Muscle of back (tissue), 13 donors: ENCODE measurements at places on chromosomes 1 and 21. TPM values are rescaled to one million over a fixed set of nuclear protein-coding genes. Genes with fewer than 3 reads are reported as not detected.

- peak; percentile 39 for DNase-seq
Measured at GRCh38 chr1:56017336-56017735, 562.0 kb downstream of the PLPP3 start.

DNA sequence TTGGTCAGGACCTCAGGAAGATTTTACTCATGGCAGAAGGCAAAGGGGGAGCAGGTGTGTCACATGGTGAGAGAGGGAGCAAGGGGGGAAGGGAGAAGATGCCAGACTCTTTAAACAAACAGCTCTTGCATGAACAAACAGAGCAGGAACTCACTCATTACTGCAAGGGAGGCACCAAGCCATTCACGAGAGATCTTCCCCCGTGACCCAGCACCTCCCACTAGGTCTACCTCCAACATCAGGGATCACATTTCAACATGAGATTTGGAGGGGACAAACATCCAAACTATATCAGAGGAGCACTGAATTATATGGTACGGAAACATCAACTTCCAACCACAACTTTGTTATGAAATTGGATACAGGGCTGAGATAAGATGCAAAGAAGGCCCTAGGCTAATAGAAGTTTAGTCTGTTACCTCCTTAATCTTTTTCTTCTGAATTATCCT is 164.9 kb downstream of the ST6GALNAC3 start:
- DNase-seq: no peak

DNA sequence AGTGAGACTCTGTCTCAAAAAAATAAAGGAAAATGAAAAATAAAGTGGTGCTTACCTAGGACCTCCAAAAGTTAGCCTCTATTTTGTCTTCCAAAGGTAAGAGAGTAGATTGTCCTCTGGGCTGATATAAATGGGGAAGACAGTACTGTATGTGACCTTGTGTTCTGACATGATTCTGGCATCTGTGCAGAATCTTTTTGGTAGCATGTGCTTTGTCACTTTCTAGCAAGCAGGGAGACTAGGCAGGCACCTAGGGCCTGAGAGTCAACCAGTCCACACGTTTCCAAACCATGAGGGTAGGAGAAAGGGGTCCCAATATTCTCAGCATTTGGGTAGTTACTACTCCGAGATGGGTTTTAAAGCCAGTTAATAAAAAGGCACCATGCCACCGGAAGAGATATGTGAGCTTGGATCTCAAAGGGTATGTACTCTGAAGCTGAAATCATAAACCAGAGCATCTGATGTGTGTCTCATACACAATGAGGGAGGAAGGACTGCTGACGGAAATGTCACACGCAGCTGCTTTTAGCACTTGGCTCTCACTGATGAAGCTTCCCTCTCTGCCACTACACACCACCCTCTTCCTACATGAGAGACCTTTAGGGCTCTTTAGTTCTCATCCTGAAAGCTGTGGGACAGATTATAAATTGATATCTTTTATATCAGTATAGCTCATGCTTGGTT is 27.0 kb upstream of the SLC16A1 start:
- peak; percentile 23 for DNase-seq

DNA sequence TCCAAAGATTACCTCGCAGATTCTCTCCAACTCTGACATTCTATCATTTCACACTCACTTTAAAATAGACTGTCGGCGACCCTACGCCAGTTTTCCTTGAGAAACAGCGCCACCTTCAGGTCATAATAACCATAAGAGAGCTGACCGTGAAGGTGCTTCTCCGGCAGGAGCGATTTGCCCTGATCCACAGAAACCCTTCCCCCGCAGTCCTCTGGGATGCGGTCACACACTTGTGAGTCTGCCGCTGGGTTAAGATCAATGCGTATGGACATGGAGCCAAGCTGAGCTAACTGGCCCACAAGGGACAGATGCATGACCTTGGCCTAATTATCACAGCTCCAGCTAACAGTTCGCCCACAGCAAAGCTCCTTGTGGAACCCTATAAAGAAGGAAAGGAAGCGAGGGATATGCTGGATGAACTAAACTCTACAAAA is 32.8 kb upstream of the IFNAR2 start:
- peak; percentile 86 for DNase-seq

- DNase-seq: no peak
Measured at GRCh38 chr1:198622001-198622400, 16.8 kb upstream of the PTPRC start.

DNA sequence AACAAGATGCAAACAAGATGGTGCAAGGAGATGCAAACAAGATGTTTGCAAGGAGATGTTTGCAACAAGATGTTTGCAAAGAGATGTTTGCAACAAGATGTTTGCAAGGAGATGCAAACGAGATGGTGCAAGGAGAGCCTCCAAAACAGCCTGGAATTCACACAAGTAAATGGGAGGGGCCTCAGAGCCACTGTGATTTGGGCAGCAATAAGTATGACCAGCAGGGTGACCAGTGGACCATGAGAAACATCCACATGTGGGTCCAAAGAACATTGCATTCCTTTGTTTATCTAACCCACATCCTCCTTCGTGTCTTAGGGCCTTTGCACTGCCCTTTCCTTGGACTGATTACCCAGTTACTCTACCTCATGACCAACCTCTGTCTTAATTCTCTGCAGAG is 162.9 kb downstream of the PLPP3 start:
- DNase-seq: no peak

GRCh38 chr1:94017155-94017829 is 103.7 kb downstream of the ABCA4 start:
- no peak for DNase-seq

DNA sequence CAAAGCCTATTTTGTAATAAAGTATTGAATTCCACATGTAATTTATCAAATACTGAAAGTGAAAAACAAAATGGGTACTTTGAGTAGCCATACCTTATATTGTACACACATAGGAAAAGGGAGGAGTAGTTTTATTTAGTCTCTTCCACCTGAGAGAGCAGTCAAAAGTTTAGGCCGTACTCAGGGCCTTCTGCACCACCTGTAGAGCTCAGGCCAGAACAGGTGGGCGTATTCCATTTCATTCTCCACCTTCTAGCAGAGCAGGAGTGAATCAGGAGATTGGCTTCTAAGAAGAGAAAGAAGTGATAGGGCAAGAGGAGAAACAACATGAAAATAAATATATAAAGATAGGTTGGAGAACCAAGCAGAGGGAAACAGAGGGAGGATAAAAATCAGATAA is 44.0 kb downstream of the TRAF5 start:
- DNase-seq: no peak

The SEC16B gene
- 11.2 TPM for polyA plus RNA-seq

The TFF3 gene
- 5.0 TPM for polyA plus RNA-seq

The U2AF1 gene
- polyA plus RNA-seq: 11.0 TPM

The FLAD1 gene
- polyA plus RNA-seq: 19.5 TPM

The HES2 gene
- polyA plus RNA-seq: not detected

The MSH4 gene
- 0.38 TPM for polyA plus RNA-seq

The RIMKLA gene
- polyA plus RNA-seq: 1.6 TPM

The APH1A gene
- 112 TPM for polyA plus RNA-seq

The LRRC8B gene
- polyA plus RNA-seq: 3.1 TPM
